ENCODE measurements at places on chromosomes 6 and 20.

DNA sequence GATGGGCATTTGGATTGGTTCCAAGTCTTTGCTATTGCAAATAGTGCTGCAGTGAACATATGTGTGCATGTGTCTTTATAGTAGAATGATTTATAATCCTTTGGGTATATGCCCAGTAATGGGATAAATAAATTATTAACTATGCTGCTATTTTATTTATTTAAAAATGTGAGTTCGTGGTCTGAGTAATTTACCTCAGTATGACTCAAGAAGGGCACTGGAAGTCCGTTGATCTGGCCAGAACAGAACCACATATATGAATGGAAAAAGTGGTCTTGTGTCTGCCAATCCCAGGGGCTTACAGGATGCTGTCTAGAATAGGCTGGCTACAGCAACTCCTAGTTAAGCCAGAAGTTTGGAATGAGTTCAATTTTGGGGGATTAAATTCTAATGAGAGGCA is 27.6 kb upstream of the HLA-C start:
- no peak for DNase-seq

- DNase-seq = no peak
Measured at GRCh38 chr6:158027590-158028285, 46.1 kb downstream of the SYNJ2 start.

DNA sequence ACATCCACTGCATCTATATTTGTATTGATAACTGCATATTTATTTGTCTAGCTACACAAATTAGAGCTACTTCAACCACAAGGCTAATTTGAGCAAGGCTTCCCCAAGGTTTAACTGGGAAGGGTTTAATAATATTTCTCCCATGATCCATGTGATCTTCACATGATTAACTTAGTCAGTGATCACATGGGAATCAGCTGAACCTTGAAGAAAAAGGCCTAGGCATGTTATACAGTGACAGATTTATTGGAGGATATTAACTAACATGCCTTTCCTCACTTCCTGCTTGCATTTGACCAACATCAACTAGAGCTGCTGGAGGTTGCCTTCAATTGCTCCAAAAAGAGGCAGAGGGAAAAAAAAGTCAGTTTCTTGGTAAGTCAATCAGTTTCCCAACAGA is 417.0 kb downstream of the HAO1 start:
- no peak for DNase-seq

- no peak for DNase-seq
Measured at GRCh38 chr6:44504301-44504791, 116.8 kb downstream of the CDC5L start.

DNA sequence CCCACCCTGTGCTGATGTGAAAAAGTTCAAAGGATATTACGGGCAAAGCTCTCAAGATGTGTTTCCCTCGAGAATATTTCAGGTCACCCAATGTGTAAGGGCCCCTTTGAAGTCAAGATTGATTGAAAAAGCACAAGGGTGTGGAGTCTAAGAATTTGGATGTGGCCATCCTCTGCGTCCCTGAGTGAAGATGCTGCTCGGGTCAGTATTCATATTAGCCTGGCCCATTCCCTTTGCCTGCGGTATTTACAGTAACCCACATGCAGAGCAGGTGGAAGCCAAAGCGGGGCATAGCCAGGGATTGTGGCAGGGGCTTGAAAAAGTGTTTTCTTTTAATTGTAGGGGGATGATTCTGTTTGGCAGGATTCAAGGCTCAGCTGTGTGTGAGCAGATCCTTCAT is 211.0 kb downstream of the TSHZ2 start:
- DNase-seq = no peak

DNA sequence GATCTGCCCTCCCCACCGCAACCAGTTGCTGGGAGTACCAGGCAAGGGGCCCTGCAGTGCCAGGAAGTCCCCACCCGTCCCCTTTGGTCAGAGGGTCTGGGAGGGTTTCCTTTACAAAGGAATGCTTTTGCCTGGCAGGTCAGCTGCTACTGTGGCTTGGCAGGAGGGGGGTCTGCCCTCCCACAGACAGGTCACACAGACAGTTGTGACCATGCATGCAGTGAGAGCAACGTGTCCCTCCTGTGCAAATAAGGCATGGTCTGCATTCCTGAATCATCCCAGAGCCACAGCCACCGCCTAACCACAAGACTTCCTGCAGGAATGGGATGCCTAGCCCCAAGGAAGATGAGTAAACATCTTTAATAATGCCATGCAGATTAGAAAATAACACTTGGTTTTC is 439 bp upstream of the F13A1 start:
- no peak for DNase-seq

DNA sequence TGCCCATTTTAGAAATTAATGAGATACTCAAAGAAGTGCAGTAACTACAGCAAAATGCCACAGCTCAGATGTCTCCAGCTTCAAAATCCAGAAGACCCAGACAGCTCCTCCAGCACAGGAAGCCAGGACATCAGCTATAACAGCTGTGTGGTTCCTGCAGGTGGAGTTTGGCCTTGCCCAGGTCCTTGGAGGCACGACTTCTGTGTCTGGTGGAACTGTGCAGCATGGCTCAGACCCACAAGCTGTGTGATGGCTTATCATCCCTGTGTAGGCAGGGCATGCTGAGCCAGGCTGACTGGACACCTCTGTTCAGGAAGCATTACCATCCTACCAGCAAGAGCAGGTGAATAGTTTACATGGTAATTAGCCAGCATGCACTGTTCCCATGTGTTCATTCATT is 26.5 kb upstream of the CD93 start:
- no peak for DNase-seq

DNA sequence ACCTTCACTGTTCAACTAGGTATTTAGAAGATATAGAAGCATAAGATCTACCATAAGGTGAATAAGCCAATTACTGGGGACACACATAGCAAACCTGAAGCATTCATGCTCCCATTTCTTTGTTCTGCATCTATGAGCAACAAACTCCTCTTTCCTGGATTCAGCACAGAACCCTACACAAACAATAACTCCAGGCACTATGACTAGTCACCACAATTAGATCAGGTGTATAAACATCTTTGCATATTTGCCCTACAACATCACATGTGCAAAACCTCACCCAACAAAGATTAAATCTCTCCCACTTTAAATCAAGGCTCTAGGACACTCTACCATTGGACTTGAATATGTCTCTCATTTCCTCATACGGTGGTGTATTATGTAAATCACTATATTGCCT is 652.3 kb downstream of the EPHA7 start:
- DNase-seq = no peak

- DNase-seq = no peak
Measured at GRCh38 chr6:41411961-41412360, 76.6 kb downstream of the NCR2 start.

GRCh38 chr6:158625881-158626305 is 18.6 kb downstream of the DYNLT1 start:
- no peak for DNase-seq

- DNase-seq = no peak
Measured at GRCh38 chr6:15608396-15608795, 54.4 kb downstream of the DTNBP1 start.

- peak; percentile 71 for DNase-seq
Measured at GRCh38 chr6:158654498-158654897, 4.6 kb downstream of the SYTL3 start.

DNA sequence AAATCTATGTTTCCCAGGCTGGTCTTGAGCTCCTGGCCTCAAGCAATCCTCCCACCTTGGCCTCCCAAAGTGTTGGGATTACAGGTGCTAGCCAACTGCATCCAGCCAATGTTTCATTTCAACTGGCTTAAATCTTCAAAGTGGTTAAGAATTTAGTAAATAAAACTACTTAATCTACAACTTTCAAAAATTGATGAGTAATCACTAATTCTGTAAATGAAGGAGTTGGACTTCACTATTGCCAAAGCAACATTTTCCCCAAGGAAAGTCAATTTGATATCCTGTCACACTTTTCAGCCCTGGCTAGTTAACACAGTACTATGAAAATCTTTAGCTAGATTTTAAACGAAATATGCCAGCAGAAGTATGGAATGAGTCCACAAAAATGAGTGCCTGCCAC is 3.8 kb downstream of the TOMM6 start:
- DNase-seq = no peak

DNA sequence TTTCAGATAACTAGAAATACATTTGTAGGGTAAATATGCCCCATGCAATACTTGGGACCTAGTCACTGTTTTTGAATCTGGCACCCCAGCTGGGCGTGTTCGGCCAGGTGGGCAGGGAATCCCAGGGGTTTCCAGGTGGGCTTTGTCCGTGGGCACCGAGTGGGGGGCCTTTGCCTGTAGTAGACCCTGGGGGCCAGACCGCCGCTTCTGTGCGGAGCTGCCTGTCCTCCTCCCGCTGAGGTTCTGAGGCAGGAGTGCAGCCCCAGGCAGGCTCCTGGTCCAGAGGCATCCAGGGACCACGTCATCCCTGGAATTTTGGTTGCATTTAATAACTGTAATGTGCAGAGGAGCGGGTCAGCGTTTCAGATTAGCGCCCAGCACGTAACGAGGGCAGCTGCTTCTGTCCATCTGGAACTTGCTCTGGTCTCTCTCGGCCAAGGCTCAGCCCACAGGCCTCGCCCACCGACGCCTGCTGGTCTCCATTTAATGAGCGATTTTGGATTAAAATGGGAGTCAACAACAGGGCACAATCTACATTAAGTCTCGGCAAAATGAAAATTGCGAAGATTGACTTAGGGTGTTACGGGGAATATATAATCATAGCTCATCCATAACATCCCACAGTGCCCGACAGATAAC is 12.8 kb downstream of the BHLHE23 start:
- no peak for DNase-seq

- DNase-seq = no peak
Measured at GRCh38 chr20:51366155-51366886, 176.2 kb downstream of the NFATC2 start.

- DNase-seq = peak; percentile 74
Measured at GRCh38 chr20:45798935-45799642, 7.3 kb downstream of the DNTTIP1 start.

- DNase-seq = no peak
Measured at GRCh38 chr6:29977425-29977727, 35.0 kb downstream of the HLA-A start.

- DNase-seq = no peak
Measured at GRCh38 chr6:3798055-3798919, 46.8 kb upstream of the PXDC1 start.

- DNase-seq = no peak
Measured at GRCh38 chr20:14700639-14700960, 363.2 kb upstream of the FLRT3 start.

- no peak for DNase-seq
Measured at GRCh38 chr6:53496797-53497375, 48.0 kb downstream of the GCLC start.

DNA sequence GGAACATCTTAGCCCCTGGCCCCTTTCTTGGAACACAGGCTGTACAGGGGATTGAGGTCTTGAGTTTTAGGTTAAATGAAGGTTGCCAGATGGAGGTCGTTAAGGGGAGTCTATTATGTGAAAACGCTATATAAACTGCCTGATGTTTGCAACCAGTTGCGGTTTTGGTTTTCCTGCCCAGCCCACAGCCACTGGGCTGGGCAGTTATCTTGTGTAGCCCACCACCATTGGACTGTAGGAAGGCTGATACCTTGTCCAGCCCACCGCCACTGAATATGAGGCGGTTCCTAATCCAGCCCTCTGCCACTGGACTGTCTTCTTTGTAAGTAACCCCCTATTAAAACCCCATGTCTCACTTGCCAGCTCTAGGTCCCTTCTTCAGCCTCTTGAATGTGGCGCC is 42.3 kb upstream of the COL21A1 start:
- no peak for DNase-seq

- no peak for DNase-seq
Measured at GRCh38 chr6:100342830-100343229, 121.9 kb downstream of the SIM1 start.
